Activated gamma-delta T cell (primary cell): ENCODE measurements at places on chromosomes 3 and 15.

- DNase-seq = no peak
These were observed 8.9 kb downstream of the DNAAF4 start for GRCh38 chr15:55499151-55499550.

DNA sequence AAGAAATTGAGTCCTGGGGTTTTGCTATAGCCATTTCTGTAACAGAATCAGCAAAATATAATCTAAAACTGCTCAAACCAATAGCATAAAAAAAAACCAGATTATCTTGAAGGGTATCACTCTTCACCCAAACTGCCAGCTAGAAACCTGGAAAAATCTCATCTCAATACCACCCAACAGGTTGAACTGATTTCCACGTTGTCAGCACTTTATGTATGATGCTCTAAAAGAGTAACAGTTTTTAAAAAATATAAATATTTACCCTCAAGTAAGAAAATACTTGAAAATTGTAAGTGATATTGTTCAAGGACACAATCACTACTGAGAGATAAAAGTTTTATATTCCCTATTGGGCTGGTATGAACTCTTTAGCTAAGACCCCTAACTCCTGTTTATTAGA, 451.3 kb downstream of the EPHA3 start:
- DNase-seq = no peak

- no peak for DNase-seq
These were observed 22.4 kb upstream of the SEMA4B start for GRCh38 chr15:90178468-90179435.

DNA sequence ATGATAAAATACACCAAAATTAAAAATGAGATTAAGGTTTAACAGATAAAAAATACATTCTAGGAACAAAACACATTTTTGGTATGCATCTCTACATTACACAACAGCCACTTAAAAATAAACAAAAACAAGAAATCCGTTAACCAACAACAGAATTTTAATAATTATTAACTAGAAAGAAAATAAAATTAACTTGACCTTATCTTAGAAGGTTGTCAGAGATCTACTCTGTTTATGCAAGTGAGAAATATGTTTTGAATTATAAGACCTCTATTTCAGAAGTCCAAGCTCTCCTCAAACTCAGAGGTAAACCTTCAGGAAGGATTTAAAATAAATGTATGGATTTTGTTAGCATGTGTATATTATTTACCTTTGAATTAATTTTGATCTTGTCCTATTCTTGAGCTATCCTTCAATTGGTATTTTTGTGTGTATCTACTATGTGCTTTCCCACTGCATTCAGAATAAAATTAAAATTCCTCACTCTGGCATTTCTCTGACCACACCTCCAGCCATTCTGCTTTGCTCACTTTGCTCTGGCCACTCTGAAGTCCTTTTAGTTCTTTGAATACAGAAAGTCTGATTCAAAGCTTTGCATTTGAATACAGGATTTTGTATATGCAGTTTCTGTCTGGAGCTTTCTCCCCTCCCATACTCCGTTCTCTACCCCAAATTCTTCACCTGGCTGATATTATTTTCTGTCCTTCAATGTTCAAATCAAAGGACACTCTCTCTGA, 352.0 kb downstream of the ZBTB20 start:
- no peak for DNase-seq

GRCh38 chr3:52531860-52532516, 1.7 kb downstream of the NT5DC2 start:
- DNase-seq = no peak

- DNase-seq = no peak
These were observed 295.7 kb downstream of the UNC13C start for GRCh38 chr15:54273928-54274327.

- no peak for DNase-seq
These were observed 469.6 kb upstream of the DPPA4 start for GRCh38 chr3:109806929-109807328.

GRCh38 chr3:188123170-188123905, 30.6 kb upstream of the LPP start:
- DNase-seq = no peak

GRCh38 chr3:69231929-69232440, 109.6 kb upstream of the LMOD3 start:
- no peak for DNase-seq

- DNase-seq = no peak
These were observed 373.3 kb upstream of the THBS1 start for GRCh38 chr15:39207532-39208115.

DNA sequence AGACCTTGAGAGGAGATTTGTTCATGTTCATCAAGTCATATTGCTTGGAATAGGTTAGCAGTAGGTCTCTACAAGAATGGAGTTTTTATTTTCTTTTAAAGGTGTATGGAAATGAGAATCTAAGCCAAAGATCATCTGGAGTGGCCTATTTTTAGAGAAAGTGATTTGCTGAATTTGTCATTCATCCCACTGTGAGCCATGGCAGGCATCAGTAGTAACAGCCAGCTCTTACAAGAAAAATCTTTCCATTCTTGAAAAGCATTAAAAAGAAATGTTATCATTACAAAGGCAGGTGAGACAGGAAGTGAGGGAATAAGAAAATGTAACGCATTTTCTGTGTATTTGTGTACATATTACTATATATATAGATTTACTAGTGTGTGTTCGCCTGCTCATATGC, 29.6 kb downstream of the STAC start:
- no peak for DNase-seq

DNA sequence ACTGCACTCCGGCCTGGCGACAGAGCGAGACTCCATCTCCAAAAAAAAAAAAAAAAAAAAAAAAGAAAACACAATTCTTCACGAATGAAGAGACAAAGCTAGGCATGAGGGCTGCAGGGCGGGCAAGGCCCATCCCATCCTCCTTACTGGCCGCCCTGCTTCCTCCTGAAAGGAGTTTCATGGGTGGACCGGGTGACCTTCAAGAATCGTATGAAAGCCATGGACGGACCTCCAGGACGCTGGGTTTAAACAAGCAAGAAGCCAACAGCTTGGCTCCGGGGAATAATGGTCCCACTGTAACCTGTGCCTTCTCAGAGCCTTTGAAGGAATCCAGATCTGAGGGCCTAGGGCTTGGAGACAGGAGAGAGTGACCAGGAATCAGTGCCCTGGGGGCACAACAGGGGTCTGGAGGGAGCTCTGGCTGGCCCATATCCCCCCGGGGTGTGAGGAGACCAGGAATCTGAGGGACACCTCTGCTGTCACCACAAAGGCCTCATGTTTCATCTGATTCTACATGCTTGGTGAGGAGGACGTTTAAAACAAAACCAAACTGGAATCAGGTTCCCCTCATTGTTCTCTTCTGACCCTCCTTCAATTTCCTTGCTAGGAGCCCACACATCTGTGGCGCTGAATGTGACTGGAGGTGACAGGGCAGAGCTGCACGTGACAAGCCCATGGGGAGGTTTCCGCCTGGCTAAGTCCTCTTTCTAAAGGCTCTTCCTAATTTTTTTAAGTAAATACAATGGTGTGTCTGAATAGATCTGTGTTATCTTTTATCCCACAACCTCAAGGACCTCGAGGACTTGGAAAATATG, 46.1 kb downstream of the WHAMM start:
- no peak for DNase-seq

DNA sequence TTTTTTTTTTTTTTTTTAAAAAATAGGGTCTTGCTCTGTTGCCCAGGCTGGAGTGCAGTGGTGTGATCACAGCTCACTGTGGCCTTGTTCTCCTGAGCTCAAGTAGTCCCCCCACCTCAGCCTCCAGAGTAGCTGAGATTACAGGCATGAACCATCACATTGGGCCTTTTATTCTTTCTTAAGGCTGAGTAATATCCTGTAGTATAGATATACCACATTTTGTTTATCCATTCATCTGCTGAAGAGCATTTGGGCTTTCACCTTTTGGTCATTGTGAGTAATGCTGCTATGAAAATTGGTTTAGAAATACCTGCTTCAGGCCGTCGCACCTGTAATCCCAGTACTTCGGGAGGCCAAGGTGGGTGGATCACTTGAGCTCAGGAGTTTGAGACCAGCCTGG, 42.6 kb downstream of the PAQR5 start:
- DNase-seq = no peak

- no peak for DNase-seq
These were observed 15.0 kb upstream of the SRP14 start for GRCh38 chr15:40053831-40054604.
